ENCODE measurements at places on chromosomes 5 and 9.

DNA sequence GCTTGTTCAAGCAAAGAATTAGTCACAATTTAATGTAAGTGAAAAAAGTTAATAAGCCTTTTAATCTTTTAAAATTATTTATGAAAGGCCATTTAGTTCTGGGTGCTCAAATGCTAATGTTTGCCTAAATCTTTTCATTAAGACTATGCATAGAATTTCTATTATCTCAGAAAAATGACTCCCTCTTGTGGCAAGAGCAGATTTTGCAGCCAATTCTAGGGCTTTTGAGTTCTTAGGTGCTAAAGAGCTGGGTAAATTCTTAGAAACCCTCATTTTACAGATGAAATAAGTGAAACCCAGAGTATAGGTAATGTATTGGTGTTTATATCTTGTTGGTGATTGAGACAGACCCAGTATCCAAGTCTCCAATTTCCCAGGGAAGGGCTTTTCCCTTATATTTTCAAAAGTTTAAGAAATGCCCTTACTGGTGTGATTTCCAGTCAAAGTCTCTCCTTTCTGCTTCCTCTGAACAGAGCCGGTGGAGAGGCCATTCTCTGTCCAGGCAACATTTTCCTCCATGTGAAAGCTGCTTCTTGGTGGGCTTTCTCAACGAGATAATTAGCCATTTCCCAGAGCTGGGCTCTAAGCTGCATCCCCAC lies 24.1 kb upstream of the PCSK5 start:
- DNase-seq = peak; percentile 45

- no peak for DNase-seq
These were observed 28.8 kb downstream of the PPIC start for GRCh38 chr5:123007754-123008153.

DNA sequence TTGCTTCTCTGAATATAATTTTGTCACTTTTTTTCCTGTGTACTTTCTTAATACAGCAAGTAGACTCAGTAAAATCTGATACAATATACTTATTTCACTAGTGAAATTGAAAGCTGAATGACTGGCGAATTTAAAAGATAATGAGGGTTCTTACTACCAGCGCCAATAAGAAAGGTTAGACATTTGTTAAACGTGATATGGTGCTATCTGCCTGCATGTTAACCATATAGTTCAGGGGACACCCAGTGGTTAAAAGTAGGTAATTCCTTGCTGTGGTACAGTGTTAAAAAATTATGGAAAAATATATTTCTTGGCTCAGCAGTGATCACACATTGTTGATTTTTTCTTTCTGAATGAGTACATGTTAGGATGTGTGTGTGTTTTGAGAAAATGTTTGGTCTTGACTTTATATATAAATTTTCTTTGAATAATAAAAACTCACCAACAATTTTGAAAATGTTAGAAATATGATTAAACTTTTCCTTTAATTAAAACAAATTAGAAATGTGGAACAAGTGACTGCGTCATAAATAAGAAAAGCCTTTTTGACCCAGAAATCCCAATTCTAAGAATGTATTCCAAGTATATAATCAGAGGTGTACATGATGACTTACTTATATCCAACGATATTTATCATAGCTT lies 25.8 kb downstream of the CAST start:
- peak; percentile 62 for DNase-seq

DNA sequence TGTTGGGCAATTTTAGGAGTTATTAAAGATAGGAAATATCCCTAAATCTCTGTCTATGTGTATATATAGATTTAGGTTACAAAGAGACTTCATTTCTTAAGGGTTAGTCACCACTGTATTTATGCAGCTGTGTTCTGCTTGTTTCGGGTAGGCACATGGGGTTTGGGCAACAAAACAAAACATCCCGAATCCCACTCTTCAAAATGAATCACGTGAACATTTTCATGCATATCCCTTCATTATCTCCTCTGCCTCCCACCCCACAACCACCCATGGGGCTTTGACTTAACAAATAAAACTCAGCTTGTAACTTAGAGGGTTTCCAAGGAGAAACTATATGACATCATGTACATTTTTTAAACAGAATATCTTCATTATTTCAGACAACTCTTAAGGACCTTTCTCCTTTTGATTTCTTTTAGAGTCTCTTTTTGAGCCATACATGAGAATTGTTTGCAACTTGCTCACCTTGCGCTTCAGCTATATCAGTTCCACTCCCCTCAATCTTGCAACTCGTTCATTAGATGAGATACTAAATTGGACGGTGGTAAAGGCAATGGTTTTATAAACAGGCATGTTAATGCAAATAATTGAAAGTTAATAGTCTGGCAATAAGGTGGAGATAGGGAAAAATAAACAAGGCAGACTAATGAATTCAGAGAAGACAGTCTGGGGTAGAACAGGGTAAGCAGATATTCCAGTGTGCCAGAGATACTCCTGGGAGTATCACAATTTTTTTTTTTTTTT lies 136.7 kb downstream of the CD180 start:
- peak; percentile 37 for DNase-seq

DNA sequence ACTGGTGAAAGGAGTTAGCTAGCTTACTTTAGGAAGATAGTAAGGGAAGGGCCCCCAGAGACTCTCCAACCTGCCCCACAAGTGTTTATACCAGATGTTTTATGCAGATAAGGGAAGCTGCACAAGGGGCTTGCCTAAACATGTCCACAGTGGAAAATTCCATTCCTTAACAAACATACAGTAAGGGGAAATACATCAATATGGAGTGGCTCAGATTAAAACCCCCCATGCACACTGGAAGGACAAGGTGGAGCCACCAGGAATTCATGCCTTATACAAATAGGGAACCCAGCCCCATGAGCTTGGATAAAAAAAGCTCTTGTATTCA lies 106.3 kb upstream of the GPBP1 start:
- peak; percentile 18 for DNase-seq

DNA sequence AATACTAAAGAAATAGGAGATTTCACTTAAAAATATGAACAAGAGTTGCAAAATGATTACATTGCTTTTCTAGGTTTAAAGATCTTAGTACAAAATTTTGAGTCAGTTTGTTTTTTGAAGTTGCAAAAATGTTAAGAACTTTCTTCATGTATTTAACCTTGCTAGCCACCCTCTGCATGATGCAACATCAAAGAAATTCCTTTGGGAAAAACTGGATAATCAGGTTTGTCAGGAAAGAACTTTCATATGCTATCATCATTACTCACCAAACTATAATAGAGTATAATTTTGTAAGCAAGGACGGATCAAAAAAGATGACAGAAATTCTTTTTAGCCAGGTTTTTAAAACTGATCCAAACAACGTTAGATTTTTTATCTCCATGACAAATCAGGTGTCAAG lies 116.9 kb upstream of the MRPS30 start:
- no peak for DNase-seq

DNA sequence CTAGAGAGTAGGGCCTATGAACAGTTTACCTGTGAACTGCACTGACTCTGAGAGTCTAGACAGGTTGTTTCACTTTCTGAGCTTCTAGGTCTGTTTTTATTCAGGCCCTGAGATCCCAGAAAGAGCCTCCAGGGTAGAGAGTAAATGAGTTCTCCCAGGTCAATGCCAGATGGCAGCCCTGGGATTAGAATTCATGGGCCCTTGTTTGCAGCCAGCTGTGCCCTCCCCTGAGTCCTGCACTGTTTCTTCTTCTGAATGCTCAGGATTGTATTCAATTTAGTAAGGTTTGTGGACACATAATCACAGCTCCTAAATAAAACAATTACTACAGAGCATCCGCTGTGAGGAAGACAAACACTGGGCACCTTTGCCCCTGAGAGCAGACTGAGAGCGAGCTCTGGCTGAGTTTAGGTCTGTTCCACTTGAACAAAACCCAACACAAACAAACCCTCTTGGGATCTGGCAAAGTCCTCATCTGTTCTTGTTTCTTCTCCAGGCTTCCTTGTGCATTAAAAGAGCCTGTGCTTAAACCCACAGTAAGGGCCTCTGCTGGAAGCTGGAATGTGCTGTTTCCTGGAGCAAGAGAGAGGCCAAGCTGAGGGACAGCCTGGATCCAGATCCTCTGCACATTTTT lies 29.9 kb downstream of the FAM219A start:
- DNase-seq = peak; percentile 26

DNA sequence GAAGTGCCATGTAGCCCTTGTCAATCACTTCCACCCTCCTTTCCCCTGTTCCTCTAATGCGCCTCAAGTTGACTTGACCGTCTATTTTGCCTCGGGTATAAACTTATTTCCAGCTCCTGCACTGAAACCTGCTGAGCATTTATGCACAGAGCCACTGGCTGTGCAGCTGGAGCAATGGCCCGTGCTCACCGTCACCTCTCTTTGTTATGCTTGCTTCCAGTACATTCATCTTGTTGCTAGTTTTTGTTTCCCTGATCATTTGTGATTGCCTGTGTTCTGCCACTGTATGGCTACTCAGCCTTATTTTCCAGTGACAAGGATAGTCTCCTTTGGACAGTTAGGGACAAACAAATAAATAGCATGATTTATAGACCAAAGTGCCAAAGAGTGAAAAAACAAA lies 183.1 kb upstream of the C9orf72 start:
- no peak for DNase-seq

- no peak for DNase-seq
These were observed 373 bp downstream of the ADAMTS12 start for GRCh38 chr5:33891446-33891787.

DNA sequence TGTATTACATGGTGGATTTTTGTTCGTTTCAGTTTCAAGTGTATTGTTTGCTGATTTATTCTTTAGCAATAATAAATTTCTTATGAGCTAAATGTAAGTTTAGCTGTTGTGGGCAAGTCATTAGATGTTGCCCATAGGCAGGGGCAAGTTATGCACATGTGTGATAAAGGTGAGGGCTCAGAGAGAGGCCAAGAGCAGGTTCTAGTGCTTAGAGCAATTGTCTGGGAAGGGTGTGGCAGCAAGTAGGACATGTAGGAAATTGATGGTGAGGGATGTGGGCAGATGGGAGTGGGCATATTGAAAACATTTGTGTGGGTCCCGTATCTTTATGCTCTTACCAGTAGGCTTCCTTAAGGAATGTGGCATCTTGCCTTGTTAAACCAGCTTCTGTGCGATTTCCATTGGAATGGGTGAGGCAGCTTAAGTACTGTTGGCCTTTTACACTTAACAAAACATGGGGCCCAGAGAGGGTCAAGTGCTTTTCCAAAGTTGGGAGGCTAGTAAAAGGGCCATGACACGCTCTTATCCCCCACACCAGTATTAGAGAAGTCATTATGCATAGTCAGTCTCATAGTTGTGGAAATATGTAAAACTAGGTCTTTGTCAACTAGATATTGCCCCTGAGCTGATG lies 60.6 kb downstream of the KDM4C start:
- no peak for DNase-seq

DNA sequence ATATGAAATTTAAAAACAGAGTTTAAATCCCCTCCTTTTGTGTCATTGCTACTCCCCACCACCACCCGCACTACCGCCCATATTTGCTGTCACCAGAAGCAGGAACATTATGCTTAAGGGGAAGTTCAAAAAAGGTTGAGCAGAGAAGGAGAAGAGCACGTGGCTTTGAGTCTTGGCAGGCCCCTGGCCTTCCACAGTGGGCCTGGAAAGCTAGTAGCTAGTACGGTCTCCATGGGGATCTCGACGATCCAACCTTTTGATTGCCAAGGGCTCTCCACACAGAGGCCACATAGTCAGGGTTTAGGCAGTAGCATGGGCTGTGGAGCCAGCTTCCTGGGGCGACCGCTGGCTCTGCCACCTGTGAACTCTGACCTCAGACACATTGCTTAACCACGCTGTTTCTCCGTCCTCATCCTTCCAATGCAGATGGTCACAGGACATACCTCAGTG lies 90.1 kb downstream of the GOLPH3 start:
- no peak for DNase-seq

GRCh38 chr5:160925281-160925680 lies 73.3 kb upstream of the ATP10B start:
- no peak for DNase-seq

DNA sequence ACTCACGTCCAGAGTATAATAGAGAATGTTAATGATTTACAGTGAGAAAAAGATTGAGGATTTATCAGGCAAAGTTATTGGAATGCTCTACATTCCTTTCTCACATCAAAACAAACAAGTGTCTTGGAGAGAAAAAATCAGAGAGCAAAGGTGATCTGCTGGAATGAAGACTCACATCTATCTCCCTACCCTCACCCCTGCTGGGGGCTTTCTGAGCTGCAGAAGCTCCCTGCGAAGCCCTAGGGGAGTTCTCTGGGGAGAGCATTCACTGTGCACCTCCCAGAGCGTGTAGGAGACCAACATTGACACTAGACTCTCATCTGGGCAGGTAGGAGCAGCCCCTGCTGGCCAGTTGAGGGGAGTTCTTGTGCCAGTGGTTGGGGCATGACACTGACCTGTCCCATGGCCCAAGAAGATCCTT lies 76.6 kb upstream of the ADAMTS16 start:
- no peak for DNase-seq

GRCh38 chr5:38777111-38777510 lies 68.7 kb upstream of the OSMR start:
- DNase-seq = no peak

GRCh38 chr5:137296213-137296781 lies 202.8 kb downstream of the SPOCK1 start:
- DNase-seq = no peak

DNA sequence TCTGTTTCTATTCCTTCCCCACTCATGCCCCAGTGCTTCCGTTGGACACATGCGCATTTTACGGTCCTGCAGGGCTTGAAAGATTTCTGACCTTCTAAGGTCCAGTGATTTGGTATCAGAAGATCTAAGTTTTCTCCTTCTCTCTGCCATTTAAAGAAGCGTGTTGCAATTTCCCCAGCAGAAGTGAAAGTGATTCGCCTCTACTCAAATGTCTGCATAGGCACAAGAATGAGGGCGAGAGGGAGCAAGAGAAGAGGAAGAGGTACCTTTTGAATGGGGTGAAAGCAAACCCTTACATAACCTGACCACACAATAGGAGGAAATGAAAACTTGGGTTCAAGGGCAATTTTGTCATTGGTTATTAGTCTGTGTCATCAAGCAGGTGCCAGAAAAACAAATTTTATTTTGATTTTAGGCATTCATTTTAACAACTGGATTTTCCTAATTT lies 31.7 kb upstream of the NR3C1 start:
- peak; percentile 29 for DNase-seq

- DNase-seq = no peak
These were observed 89.5 kb downstream of the TSSK1B start for GRCh38 chr5:113344973-113345940.

Data from EH (cell line).